H9 (cell line): ENCODE measurements at places on chromosomes 1 and 21. TPM values are rescaled to one million over a fixed set of nuclear protein-coding genes. Genes with fewer than 3 reads are reported as not detected.

LPGAT1 gene
- 12.2 and 17.4 TPM in 2 replicates for total RNA-seq

TTC22 gene
- total RNA-seq: 0.55 and 0.59 TPM in 2 replicates

PBXIP1 gene
- total RNA-seq: 21.6 and 22.5 TPM in 2 replicates

NBPF4 gene
- total RNA-seq: not detected in 2 replicates

EPHB2 gene
- total RNA-seq: 8.3 and 9.5 TPM in 2 replicates

- peak; percentile 64 for DNase-seq
Measured at GRCh38 chr1:157580179-157580827, 17.6 kb downstream of the FCRL4 start.

- DNase-seq: no peak
Measured at GRCh38 chr1:9629445-9630201, 21.9 kb upstream of the PIK3CD start.

DNA sequence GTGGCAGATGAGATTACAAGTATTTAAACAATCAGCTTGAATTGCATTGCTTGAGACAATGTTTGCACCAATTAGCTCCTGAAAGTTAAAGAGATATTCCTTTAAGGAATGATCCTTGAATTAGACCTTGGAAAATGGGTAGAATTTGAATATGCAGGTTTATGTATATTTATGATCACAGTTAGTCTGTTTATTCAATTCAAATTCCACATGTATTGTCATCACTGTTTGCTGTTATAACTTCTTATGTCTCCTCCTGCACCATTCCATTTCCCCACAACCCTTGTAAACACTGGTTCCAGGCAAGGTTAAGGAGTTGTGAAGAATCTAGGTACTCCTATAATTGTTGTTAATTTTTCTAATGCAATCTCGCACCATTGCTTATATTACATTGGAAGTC lies 518.2 kb upstream of the PBX1 start:
- no peak for DNase-seq

DNA sequence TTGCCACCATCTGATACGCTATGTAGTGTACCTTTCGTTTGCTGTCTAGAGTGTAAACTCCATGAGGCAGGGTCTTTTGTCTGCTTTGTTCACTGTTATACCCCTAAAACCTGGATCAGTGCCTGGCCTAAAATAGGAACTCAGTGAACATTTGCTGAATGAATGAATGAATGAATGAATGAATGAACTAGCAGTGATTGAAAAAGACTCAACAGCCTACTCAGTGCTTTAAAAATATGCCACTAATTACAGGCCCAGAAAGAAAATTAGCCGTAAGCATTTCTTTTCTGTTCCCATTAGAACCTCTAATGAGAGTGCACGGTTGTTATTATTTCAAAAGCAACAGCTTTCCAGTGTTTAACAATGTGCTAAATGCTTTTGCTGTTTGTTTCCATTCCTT lies 69.3 kb upstream of the SYT6 start:
- no peak for DNase-seq

DNA sequence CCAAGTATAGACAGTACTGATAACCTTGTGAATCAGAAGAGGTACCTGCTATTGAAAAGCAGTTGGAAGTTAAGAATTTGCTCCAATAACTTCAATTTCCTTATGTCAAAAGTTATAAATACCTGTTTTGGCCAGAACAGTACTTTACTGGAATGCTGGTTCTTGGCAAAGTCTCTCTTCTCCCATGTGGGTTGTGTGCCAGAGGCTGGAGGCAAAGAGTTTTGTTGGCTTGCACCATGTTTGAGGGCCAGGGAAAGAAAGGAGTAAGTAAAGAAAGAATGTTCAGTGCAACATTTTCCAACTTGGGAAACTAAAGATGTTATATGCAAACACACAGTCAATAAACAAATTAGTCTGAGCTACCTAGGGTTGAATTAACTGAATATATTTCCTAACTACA lies 67.0 kb upstream of the DYNLT5 start:
- no peak for DNase-seq

DNA sequence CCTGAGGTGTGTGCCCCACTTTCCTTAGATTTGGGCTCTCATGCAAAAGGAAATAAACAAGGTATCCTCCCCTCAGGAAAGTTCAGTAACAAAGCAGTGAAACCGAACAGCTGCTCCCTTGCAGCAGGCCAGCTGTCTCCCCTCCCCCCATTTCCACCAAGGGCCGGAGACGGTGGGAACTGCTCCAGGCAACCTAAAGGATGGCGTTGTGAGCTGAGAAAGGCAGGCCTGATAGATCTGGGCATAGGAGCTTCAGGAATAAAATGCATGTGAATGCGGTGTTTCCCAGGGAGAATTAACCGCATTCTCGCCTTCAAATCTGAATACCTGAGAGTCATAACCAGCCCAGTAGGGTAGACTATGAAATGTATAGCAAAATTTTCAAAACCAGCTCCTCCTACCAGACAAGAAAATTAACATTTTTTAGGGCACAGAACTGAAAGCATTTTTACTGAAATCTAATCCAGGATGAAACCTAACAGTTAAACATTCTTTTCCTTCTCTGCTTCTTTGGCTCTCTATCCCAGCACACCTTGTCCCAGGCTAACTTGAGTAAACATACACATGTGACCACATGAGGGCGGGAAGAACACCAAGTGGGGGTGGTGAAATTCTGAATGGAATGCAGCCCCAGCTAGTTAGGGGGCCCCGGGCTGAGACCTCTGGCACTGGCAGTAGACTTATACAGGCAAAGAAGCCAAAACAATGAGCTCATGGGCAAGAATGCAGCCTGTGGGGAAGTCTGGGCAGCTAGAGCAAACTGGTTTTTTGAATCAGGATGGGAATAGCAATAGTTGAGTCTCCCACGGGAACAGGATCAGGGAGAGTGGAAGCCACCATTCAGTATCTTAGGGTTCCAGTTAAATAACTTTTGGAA lies 11.5 kb downstream of the MCL1 start:
- peak; percentile 94 for DNase-seq

GRCh38 chr1:200275415-200275814 lies 134.4 kb downstream of the ZNF281 start:
- DNase-seq: no peak

DNA sequence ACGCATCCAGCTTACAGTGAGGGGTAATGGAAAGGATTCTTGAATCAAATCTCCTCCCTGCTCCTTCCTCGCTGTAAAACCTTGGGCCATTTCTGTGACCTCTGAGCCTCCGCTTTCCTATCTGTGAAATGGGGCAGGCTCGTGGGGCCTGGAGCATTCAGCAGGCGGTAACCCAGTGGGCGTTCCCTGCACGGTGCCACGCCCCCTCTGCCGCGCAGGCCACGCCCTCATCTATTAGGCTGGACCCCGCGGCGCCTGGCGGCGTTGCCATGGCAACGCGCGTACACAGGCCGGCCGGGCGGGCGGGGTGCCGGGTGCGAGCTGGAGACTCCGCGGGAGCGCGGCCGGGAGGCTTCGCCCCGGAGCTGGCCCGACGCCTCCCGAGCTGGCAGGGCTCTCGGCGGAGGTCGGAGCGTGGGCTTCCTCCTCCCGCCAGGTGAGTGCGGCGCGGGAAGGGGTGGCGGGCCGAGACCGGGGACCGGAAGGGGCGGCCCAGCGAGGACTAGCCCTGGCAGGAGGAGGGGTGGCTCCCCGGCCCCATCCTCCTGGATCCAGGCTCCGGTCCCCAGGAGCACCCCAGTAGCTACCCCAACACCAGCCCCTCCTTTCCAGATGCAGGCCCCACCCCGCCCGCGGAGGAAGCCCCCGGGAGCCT lies at the start of gene FHAD1:
Gene FHAD1, plus strand, starts transcription at position 264 of the 655 bp plus-strand sequence. CDS start 4,562 bp downstream, outside the sequence.
- peak; percentile 78 for DNase-seq
